ENCODE measurements at places on chromosomes 7 and 10. TPM values are rescaled to one million over a fixed set of nuclear protein-coding genes. Genes with fewer than 3 reads are reported as not detected.

DNA sequence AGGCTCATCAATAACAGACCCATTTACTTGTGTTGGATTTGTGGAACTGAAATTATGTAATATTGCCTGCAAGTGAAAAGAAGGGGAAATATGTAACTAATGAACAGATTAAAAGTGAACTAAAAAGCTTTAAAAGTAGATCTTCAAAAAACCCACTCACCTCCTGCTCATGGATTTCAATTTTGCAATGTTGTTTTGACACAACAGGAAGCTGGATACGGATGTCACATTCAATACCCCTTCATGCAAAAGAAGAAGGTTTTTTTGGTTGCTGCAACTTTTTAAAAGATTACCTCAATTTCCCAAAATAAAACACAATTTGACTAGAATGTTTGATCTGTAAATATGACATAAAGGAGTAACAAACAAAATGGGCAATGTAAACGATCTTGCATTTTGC is 3.3 kb downstream of the MKI67 start:
- peaks cover 45% of the 10 kb centered on the region for H3K27me3 ChIP-seq
- no peaks in the 10 kb centered on the region for H3K36me3 ChIP-seq
- H3K4me1 ChIP-seq = peaks cover 14% of the 10 kb centered on the region
- H3K27ac ChIP-seq = no peak overlapping the region
- H3K4me3 ChIP-seq = no peak overlapping the region
- no peak for DNase-seq

DNA sequence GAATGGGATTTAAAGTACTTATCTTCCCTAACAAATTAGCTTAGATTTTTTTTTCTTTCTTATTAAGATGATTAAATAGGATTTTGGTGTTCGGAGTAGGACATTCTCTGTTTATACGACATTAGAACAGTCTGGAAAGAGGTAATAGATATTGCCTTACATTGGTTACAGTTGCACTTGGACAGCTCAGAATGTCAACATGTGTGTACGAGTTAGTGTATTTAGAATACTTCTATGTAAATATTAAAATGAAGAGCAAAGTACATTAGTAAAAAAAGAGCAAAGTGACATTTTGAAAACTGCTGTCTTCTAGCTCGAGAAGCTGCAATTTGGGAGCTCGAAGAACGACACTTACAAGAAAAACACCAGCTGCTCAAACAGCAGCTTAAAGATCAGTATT is 51.5 kb downstream of the SLK start:
- no peaks in the 10 kb centered on the region for H3K4me1 ChIP-seq
- no peak overlapping the region for H3K27ac ChIP-seq
- no peaks in the 10 kb centered on the region for H3K27me3 ChIP-seq
- no peaks in the 10 kb centered on the region for H3K36me3 ChIP-seq
- H3K4me3 ChIP-seq = no peak overlapping the region

- DNase-seq = no peak
- peaks cover 9% of the 10 kb centered on the region for H3K4me1 ChIP-seq
- peak overlapping the region; percentile 53 for H3K27ac ChIP-seq
- no peaks in the 10 kb centered on the region for H3K36me3 ChIP-seq
Measured at GRCh38 chr7:105800442-105800841, 76.0 kb downstream of the ATXN7L1 start.

The HOXA2 gene
- total RNA-seq = 2.7 TPM

DNA sequence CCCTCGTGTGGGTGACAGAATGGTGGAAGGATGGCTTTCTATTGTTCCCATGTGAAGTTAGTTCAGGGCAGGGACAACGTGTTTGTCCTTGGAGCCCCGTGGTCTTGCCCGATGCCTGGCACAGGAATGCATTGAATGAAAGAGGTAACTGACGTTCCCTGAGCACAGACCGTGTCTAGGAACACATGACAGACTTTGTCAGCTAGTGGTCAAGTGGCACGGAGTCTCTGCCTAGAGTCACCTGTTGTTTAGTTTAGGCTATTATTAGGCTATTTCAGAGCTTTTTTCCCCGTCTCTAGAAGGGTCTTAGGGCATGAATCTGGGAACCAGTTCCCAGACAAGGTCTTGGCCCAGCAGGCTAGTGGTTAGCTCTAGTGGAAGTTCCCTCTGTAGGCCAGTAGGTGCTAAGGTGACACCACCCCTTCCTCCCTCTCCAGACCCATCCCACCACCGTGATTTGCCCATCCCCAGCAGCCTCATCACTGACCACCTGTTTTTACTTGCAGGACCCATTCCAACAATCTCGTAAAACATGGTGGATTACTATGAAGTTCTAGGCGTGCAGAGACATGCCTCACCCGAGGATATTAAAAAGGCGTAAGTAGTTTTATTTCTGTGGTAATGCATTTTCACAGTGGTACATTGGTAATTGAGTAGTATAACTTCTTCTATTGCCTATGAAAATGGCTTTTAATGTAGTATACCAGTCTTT is 21.4 kb downstream of the DNAJB6 start:
- no peaks in the 10 kb centered on the region for H3K36me3 ChIP-seq
- no peak overlapping the region for H3K4me3 ChIP-seq
- H3K4me1 ChIP-seq = peaks cover 38% of the 10 kb centered on the region
- no peaks in the 10 kb centered on the region for H3K27me3 ChIP-seq
- peak overlapping the region; percentile 23 for H3K27ac ChIP-seq

DNA sequence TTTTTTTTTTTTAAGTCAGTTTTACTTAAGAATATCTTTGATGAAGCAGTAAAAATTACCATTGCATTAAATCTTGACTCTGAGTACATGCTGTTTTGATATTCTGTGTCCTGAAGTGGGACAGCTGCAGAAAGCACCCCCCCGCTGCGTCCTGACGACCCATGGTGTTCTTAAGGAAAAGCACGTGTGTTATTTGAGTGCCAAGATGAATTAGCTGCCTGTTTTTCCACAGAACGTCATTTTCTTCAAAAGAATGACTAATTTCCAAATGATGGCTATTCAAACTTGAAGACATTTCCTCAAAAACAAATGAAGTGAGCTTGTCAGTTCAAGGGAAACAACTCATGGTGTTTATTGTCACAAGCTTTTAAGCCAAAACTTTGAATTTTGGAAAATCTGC is 45.9 kb downstream of the CREM start:
- H3K4me3 ChIP-seq = no peak overlapping the region
- H3K27ac ChIP-seq = no peak overlapping the region
- H3K27me3 ChIP-seq = no peaks in the 10 kb centered on the region
- no peaks in the 10 kb centered on the region for H3K4me1 ChIP-seq

DNA sequence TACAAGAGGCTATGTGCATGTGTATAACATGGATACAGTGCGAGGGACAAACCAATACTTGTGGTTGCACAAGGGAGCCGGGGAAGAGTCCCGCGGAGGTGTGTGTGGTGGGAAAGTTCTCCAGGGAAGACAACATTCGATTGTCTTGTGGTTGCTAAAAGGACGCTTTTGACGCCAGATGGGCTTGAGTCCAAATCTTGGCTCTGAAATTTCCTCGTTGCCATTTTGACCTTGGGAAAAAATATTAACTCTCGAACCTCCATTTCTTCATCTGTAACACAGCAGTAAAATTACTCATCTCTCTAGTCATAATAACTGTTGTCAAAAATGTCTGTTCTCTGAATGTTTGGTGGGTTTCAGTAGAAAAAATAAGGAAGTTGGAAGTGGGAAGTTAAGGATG is 16.5 kb downstream of the PLXDC2 start:
- DNase-seq = no peak
- no peak overlapping the region for H3K4me3 ChIP-seq
- no peaks in the 10 kb centered on the region for H3K36me3 ChIP-seq
- H3K4me1 ChIP-seq = peaks cover 8% of the 10 kb centered on the region
- H3K27me3 ChIP-seq = no peaks in the 10 kb centered on the region

DNA sequence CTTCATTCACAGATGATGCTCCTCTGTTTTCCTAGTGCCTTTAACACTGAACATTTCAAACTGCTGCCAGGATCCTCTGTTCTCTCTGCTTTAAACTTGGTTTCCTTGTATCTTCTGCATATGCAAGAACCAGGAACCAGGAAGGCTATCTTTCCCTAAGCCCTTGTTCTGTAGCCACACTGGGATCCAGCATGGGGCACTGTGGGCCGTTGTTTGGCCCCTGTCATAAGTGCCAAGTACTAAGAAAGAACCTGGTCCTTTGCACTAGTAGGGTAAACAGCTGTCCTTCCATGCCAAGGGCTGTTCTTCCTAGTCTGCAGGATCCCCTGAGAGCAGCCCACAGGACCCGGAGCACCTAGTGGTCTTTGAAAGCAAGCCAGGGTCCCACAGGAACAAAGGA is 49.0 kb upstream of the TRIM8 start:
- DNase-seq = no peak
- H3K36me3 ChIP-seq = no peaks in the 10 kb centered on the region
- no peak overlapping the region for H3K4me3 ChIP-seq
- no peaks in the 10 kb centered on the region for H3K27me3 ChIP-seq
- peak overlapping the region; percentile 61 for H3K27ac ChIP-seq

Measured in transverse colon (tissue), 4 donors.